Hematopoietic multipotent progenitor cell treated with erythropoietin and hydrocortisone succinate and interleukin-3 and kit ligand, for 8 days (in vitro differentiated cells): ENCODE measurements at places on chromosomes 16 and 17.

DNA sequence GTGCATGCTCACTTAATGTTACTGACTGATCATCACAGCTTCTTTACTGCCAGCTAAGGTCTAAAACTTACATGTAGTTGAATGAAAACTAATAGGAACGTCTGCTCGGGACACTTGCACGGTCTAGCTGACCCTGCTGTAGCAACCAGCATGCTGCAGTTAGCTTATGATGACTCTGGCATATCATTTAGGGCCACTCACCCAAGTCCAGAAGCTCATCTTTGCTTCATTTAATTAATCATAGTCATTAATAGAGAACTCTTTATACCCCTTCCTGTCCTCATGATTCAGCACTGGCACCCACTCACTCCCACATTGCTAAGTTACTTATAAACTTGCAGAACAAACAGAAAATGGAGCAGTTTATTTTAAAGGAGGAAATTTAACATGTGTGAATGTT lies 136.3 kb downstream of the NLK start:
- no peak for DNase-seq

GRCh38 chr16:72590151-72590937 lies 418.4 kb upstream of the PMFBP1 start:
- no peak for DNase-seq

DNA sequence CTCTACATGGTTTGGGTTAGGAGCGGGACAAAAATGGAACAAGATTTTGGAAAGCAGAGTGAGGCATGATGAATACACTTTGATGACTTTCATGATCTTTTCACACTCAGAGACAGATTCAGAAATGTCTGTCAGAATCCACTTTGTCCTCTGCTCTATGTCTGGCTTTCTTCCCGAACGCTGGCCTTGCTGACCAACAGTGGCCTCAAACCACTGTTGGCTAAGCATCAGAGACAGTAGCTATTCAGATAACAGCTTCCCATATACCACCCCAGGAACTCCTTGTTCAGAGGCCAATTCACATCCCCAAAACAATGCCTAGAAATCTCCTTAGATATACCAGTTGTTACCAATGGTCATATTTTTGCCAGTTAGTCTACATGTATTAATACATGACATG lies 40.9 kb downstream of the FBXL20 start:
- DNase-seq = no peak

- no peak for DNase-seq
Measured at GRCh38 chr16:82748026-82748425, 121.3 kb downstream of the CDH13 start.

- DNase-seq = no peak
Measured at GRCh38 chr17:8384801-8385378, 1.9 kb upstream of the RPL26 start.

- no peak for DNase-seq
Measured at GRCh38 chr16:5885521-5885920, 787.9 kb upstream of the EEF2KMT start.

DNA sequence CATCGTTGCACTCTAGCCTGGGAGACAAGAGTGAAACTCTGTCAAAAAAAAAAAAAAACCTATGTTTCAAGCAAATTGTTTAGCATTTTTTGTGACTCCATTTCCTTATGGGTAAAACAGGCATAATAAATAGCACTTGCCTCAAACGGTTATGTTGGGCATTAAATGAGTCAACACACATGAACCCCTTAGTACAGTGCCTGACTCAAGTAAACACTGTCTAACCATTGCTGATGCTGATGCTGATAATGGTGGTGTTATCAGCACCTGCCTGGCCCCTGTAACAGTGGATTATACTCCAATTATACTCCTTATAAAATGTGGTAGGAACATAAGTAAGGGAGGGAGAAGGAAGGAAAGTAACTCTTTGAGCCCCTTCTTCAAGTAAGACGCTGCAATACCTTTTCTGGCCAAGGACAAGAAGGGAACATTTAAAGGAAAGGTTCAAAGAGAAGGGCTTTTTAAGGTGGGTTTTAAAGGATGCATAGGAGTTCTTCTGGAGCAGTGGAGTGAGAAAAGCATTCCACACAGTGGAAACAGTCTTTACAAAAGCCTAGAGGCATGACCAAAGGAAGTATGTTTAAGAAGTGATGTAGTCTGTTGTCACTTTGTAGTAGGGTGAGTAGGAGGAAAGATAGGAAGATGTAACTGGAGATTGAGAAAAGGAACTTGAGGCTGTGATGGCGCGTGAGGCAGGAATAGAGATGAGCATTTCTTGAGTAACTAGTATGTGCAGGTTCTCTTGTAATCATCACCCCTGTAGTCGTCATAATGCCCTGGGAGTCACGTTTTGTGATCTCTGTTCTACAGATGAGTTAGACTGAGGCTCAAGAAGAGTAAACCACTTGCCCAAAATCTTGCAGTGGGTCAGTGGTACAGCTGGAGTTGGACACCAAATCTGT lies 4.3 kb downstream of the SCNN1B start:
- DNase-seq = no peak

DNA sequence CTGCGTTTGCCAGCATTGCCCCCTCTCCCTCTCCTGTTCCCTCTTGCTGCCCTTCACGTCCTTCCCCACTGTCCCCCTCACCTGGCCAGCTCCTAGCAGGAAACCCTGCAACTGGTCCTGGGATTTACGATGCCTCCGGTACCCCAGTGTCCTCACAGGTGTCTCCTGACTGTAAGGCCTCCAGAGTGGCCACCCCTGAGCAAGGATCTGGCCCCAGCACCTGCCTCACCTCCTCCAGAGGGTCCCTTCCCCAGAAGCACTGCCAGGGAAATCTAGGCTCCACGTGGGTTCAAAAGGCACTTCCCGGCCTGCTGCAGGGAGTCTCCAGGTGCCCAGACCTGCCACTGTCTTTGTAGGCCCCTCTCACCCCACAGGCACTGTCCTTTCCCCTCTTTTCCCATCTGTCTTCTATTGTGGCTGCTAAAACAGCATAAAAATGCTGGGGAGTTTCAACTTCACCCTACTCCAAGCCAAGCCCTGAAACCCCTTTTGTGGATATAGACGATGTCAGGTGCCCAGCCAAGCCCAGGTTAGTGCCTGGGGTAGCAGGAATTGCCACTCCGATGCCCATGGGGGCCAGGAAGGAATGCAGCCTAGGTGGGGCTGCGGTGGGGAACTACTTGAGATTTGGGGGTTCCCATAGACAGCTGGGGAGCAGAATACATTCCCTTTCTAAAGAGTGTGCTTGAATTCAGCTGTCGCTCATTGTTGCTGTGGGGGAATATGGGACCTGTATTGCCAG lies 25.7 kb downstream of the RAB11FIP4 start:
- no peak for DNase-seq

GRCh38 chr17:67544364-67544955 lies 167.4 kb downstream of the PITPNC1 start:
- DNase-seq = no peak

DNA sequence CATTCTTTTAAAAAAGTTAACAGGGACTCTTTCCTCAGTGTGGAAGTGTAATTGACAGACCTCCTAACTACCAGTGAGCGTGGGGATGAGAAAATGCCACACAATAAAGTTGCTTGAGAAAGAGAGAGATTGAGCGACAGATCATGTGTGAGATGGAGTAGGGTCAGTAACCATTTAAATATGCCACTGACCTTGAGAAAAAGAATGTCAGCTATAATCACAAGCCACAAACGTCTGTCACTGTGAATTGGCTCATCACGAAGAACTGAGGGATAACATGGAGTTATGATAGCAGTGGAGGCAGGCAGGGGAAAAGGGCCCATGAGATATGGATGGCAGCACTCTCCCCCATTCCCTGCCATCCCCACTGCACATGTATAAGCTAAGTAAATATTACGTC lies 253.9 kb downstream of the SLC39A11 start:
- DNase-seq = no peak

- DNase-seq = peak; percentile 64
Measured at GRCh38 chr16:89693931-89694783, 7.3 kb downstream of the SPATA2L start.

- peak; percentile 34 for DNase-seq
Measured at GRCh38 chr17:81870131-81870980, 781 bp downstream of the ARHGDIA start.

DNA sequence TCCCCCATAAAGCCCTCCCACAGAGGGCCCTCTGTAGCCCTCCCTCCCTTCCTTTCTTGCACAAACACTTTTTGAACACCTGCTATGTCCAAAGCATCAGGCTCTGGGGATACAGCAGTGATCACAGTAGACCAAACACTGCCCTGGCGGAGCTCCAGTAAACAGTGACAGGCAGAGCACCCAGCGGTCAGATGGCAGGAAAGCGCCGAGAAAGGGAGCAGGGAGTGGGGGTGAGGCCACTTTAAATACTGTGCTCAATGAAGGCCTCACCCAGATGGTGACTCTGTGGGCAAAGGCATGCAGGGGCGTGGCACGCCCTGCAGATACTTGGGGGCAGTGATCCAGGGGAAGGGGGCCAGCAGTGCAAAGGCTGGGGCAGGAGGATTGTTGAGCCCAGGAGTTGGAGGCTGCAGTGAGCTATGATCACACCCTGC lies 7.6 kb downstream of the PRR29 start:
- peak; percentile 93 for DNase-seq

- DNase-seq = no peak
Measured at GRCh38 chr16:26263406-26263805, 571.6 kb downstream of the HS3ST4 start.

DNA sequence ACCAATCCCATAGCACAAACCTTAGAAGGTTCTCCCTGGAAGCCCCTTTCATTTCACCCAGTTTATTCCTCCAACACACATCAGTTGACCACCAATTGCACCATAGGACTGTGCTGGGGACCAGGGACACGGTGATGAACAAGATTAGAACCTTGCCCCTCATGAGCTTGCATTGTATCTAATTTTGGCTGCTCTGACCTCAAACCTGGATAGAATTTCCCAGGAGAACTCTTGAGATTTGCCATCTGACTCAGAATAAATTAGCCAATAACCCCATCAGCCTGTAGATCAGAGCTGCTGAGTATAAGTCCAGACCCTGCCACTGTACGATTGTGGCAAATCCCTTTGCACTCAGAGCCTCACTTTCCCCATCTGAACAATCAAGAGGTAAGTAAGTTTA lies 52.1 kb downstream of the CDH11 start:
- DNase-seq = no peak

DNA sequence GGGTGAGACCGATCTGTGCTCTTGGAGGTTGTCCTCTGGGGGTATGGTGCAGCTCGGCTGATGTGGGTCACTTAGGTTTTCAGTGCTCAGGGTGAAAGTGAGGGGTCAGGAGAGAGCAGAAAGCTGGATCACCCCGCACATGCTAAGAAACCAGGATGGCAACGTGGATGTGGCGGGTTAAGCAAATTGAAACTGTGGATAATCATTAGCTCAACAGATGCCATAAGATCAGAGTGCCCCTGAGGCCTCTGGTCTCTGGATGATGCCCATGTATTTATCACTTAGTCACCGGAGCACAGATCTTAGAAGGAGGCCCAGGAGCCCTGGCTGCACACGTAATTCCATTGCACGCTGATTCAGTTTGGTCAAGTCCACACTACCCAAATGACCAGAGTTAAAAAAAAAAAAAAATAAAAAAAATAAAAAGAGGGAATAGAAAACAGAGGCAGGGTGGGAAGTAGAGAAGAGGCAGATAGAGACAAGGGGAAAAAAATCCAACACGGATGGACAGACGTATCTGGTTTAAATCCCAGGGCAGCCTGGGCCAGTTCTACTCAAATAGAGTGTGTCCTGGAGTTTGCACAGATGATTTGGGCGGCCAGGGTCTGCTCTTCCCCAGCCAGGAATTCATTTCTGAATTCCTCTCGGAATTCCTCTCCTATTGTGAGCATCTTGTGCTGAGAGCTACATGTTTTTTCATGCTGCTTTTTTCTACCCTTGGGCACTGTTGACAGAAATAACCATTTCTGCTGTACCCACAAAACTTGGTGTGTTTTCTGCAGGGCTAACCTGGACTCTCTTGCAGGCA lies 378.3 kb downstream of the CPPED1 start:
- DNase-seq = no peak

- DNase-seq = no peak
Measured at GRCh38 chr17:82121660-82122629, 23.9 kb upstream of the FASN start.

DNA sequence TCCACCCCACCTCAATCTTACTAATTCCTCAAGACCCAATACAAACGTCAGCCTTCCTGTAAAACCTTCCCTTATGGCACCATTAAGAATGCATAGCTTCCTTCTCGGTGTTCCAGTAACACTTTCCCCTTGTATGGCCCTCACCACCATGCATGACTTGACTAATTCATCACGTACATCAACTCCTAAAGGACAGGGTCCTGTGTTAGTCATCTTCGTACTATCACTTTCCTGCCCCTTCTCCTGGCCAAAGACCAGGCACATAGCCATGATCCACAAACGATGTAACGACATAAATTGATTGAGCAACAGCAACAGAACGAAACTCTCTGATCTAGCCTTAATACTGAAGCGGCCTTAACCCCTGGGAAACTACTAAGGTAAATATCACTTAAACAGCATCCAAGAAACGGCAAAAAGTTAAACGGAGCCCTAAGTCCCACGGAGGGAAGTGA lies 612 bp downstream of the PSMD12 start:
- DNase-seq = no peak

- no peak for DNase-seq
Measured at GRCh38 chr17:737561-738113, 5.2 kb downstream of the TLCD3A start.

- DNase-seq = no peak
Measured at GRCh38 chr17:30225919-30226553, 9.5 kb downstream of the SLC6A4 start.

- DNase-seq = no peak
Measured at GRCh38 chr17:4536742-4537411, 18.3 kb downstream of the MYBBP1A start.

GRCh38 chr17:11308531-11308930 lies 67.5 kb downstream of the SHISA6 start:
- DNase-seq = no peak
